ENCODE measurements at places on chromosomes 4 and X.

- no peak for DNase-seq
These were observed 73.3 kb downstream of the NAT8L start for GRCh38 chr4:2132438-2132837.

DNA sequence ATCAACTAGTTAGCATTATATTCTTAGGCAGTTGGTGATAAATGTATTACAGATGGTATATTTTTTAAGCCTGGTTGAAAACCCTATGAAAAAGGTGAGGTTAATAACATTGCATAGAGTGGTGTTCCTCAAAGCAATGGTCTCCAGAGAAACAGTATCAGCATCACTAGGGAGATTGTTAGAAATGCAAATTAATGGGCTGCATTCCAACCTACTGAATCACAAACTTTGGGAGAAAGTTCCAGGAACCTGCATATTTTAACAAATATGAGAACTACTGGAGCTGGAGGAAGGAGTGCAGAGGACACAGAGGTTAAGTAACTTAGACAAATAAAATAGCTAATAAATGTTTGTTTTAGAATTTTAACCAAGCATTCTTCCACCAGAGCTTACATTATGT, 166.9 kb upstream of the PCDH10 start:
- no peak for DNase-seq

DNA sequence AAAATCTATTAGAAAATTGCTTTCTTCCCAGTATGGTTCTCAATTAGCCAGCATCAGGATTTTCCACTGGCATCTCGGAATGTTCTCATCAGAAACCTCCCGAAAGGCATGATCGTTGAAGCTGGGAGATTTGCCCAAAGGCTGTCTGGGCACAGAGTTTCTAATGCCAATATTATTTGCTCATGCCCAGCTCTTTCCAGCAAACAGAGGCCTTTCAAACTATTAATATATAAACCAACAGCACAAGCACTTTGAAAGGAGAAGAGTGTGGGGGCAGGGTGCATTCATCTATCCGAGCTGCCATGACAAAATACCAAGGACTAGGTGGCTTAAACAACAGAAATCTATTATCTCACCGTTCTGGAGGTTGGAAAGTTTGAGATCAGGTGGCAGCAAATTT, 88.3 kb upstream of the MSX1 start:
- DNase-seq = no peak

DNA sequence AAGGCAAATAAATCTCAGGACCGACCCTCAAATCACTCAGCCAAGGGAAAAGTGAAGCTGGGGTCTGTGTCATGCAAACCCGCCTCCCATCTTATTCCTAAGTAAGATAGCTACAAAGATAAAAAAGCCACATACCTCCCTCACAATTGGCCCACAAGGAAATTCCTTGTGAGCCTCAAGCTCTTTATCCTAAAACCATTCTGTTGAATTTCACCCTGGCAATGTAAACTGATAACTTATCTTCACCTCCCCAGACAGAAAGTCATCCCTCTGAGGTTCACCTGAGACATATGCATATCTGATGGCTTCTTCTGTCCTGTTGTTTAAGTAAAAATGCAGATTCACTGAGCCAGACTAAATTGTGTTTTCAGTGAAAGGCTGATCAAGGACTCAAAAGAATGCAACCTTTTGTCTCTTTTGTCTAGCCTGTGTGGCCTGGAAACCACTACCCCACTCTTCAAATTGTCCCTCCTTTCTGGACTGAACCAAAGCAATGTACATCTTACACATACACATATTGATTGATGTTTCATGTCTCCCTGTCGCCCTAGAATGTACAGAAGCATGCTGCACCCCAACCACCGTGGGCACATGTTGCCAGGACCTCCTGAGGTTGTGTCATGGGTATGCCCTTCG, 91.3 kb downstream of the MFAP3L start:
- DNase-seq = no peak

GRCh38 chr4:18318682-18319388, 297.3 kb upstream of the LCORL start:
- DNase-seq = peak; percentile 87

- DNase-seq = no peak
These were observed 14.2 kb downstream of the BST1 start for GRCh38 chr4:15717086-15717485.

- no peak for DNase-seq
These were observed 1.4 kb upstream of the GPR173 start for GRCh38 chrX:53047228-53047627.

- no peak for DNase-seq
These were observed 674 bp upstream of the IL15 start for GRCh38 chr4:141635736-141636081.

DNA sequence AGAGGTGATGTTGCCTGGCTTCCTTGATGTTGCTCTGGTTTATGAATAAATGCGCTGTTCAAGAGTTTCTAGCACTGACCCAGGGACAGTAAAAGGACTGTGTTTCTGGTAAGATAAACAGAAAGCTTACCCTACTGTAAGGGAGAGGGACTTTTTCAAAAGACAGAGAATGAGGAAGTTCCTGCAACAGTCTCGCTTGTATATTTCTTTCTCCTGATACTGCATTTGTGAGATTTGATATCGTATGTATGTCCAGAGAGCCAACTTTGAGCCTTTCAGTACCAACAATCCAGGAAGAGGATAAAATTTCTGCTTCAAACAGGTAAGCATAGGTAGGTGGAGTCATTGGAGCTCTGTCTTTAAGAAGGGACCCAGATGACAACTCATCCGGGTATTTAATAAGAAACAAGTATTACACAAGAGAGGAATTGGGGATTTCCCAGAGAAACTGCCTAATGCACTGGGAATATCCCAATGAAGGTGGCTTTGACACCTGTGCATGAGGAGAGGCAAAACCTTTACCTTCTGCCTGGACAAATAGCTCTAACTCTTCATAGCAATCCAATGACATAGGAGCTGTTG, 773 bp downstream of the DAPP1 start:
- no peak for DNase-seq

DNA sequence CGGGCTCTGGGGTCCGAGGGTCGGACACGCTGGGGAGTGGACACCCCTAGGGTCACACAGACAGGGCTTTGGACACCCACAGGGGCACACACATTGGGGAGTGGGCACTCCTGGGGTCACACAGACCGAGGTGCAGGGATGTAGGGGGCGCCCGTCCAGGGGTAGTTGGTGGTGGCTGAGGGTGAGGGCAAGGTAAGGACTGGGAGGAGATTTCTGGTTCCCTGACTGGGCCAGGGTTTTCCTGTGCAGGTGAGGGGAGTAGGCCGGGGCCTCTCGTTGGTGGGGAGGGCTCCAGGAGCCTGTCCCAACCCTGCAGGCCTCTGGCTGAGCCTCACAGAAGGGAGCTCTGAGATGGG, 21.9 kb upstream of the WDR45 start:
- DNase-seq = no peak

GRCh38 chrX:136814847-136815750, 34.4 kb upstream of the ARHGEF6 start:
- no peak for DNase-seq

DNA sequence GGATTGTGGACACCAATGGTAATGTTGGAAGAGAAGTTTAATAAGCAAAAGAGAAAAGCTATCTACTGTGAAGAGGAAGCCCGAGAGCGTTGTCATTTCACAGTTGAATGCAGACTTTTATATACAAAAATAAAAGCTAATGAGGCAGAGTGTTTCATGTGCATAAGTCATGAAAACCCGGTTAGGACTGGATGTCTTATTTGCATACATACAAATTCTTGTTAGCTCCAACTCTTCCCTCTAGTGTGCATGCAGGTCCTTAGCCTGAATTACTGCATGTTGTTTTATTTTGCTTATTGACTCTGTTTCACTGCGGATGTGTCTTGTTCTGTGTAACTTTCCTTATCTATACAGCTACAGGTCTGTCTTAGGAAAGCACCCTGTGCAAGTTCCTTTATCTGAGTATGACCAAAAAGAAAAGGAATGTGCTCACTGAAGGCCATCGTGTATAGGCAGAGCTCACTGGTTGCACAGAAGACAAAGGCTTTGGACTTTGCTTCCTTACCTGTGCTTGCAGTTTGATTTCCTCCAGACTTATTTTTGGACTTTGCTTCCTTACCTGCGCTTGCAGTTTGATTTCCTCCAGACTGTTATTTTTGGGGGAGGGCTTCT, 25.1 kb upstream of the UGT2B11 start:
- DNase-seq = no peak

DNA sequence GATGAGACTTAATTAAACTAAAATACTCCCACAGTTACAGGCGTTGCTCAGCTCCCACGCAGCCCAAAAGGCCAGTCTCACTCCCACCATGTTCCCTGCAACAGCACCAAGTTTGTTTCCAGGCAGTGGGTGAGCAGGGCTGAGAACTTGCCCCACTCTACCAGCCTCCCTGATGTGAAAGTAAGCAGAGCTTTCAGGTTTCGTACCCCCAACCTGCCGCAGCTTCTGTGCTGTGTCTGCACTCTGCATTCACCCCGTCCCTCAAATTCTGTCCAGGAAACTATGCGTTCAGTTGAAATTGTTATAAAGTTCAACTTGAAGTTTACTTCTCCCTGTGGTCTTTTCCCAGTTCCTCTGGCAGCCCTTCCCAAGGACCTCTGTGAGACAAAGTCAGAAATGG, 17.2 kb downstream of the GLUD2 start:
- no peak for DNase-seq

DNA sequence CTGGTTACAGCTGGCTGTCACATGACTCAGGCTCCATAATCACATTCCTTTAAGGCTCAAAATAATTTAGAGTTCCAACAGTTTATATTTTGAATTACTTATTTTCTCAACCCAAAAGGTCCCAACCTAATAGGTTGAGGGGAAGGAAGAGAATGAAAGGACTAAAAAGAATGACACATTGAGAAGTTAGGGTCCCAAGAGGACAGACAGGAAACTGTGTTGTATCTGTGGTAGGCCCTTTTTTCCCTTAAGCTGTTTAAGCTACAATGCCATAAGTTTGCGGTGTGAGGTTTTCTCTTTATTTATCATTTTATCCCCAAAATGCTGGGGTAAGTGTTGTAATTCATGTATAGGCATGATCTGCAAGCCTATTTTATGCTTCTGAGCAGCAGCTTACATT, 290.2 kb downstream of the ZNF674 start:
- no peak for DNase-seq

GRCh38 chr4:36244257-36245082, at the start of gene ARAP2:
TSS of gene ARAP2 (minus strand) at chr4:36244514. CDS start at chr4:36229486, 15,028 bp downstream.
- DNase-seq = peak; percentile 14

GRCh38 chr4:156977435-156978160, 6.0 kb upstream of the PDGFC start:
- DNase-seq = no peak

GRCh38 chrX:37434362-37434761, 85.2 kb downstream of the PRRG1 start:
- no peak for DNase-seq

- DNase-seq = no peak
These were observed 60.1 kb upstream of the SORCS2 start for GRCh38 chr4:7132249-7132648.

- no peak for DNase-seq
These were observed 31.6 kb downstream of the PTTG2 start for GRCh38 chr4:37991623-37992410.

- peak; percentile 46 for DNase-seq
These were observed 107.4 kb upstream of the SLC4A4 start for GRCh38 chr4:71231129-71232055.

DNA sequence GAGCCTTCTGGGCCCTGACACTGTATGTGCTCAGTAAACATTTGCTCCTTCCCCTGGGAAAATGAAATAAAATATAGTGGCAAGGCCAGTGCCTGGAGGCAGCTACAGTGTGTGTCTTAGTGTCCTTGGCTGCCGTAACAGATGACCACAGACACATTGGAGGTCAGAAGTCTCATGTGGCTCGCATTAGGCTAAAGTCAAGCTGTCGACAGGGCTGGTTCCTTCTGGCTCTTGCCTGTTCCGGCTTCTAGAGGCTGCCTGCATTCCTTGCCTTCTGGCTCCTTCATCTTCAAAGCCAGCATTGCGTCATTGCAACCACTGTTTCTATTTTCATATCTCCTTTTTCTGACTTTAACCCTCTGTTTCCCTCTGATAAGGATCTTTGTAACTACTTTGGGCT, 83.6 kb upstream of the STX18 start:
- no peak for DNase-seq

DNA sequence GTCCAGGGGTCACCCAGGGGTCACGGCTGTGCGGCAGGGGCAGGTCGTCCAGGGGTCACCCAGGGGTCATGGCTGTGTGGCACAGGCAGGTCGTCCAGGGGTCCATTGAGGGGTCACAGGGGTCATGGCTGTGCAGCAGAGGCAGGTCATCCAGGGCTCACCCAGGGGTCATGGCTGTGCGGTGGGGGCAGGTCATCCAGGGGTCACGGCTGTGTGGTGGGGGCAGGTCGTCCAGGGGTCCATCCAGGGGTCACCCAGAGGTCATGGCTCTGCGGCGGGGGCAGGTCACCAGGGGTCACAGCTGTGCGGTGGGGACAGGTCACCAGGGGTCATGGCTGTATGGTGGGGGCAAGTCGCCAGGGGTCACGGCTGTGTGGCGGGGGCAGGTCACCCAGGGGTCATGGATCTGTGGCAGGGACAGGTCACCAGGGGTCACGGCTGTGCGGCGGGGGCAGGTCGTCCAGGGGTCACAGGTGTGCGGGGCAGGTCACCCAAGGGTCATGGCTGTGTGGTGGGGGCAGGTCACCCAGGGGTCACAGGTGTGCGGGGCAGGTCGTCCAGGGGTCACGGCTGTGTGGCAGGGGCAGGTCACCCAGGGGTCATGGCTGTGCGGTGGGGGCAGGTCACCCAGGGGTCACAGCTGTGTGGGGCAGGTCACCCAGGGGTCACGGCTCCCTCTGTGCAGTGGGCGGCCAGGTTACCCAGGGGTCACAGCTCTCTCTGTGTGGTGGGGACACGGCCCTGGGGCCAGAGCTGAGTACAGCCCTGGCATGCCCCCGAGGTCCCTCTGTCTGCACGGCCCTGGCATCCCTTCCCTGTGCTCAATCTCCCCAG, 16.0 kb downstream of the ATP5ME start:
- no peak for DNase-seq

DNA sequence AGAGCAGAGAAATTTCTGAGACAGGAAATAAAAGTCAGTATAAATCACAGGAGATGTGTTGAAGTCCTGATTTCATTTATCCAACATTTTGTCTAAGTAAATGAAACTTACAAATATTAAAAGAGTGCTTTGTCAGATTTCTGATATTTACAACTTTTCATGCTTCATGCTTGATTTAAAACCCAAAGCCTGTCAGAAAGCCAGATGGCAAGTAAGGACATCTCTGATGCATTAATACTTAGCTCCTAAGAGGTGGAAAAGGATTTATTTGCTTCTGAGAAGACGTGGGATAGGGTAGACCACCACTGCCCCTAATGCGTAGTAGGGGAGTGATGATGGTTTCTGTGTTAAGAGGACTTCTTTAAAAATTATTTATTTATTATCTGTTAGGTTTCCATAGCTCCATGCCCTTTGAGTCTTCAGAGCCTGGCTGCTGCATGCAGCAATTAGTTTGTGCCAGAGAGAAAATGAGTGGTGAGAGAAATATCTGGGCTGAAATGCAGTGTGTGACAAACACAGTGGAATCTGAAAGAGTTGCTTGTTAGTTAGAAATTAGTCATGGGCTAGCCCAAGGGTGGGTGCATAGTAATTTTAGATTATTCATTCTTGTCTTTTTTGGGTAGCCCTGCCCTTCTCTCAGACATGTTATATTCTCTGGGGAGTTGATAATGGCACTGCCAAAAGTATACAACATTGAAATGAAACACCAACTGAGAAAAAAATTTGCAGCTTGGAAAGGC, 333.8 kb downstream of the C4orf33 start:
- DNase-seq = no peak
